ENCODE measurements at places on chromosomes 3 and 15.

- no peak for DNase-seq
Observed at GRCh38 chr3:65037861-65038260, 350.1 kb upstream of the ADAMTS9 start.

DNA sequence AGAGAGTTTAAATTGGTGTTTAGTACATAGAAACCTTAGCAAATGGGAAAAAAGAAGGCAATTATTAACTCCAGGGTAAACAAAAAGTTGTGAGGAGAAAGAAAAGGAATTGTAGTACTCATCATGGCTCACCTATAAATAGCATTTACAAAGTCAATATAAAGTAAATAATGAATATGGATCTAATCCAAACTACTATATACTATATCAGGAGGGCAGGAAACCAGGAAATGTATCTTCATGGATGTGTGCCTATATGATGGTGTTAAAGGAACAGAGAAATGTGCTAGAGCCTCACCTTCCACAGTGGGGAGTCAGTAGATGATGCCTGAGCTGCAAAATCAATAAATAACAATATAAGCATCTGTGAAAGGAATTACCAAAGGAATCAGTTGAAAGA, 208.9 kb downstream of the FAM43A start:
- DNase-seq, result no peak

- DNase-seq, result no peak
Observed at GRCh38 chr3:117102426-117102825, 392.8 kb downstream of the TUSC7 start.

GRCh38 chr3:69096299-69096698, 11.6 kb downstream of the ARL6IP5 start:
- no peak for DNase-seq

- no peak for DNase-seq
Observed at GRCh38 chr3:11769704-11770476, 76.8 kb downstream of the TAMM41 start.

GRCh38 chr3:40152482-40153133, 156.9 kb upstream of the EIF1B start:
- DNase-seq, result no peak

DNA sequence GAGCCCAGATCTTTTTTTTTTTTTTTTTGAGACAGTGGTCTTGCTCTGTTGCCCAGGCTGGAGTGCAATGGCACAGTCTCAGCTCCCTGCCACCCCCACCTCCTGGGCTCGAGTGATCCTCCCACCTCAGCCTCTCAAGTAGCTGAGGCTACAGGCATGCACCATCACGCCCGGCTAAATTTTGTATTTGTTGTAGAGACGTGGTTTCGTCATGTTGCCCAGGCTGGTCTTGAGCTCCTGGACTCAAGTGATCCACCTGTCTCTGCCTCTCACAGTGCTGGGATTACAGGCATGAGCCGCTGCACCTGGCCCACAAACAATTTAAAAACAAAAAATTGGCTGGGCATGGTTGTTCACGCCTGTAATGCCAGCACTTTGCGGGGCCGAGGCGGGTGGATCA, 22.6 kb upstream of the SLC6A6 start:
- no peak for DNase-seq

DNA sequence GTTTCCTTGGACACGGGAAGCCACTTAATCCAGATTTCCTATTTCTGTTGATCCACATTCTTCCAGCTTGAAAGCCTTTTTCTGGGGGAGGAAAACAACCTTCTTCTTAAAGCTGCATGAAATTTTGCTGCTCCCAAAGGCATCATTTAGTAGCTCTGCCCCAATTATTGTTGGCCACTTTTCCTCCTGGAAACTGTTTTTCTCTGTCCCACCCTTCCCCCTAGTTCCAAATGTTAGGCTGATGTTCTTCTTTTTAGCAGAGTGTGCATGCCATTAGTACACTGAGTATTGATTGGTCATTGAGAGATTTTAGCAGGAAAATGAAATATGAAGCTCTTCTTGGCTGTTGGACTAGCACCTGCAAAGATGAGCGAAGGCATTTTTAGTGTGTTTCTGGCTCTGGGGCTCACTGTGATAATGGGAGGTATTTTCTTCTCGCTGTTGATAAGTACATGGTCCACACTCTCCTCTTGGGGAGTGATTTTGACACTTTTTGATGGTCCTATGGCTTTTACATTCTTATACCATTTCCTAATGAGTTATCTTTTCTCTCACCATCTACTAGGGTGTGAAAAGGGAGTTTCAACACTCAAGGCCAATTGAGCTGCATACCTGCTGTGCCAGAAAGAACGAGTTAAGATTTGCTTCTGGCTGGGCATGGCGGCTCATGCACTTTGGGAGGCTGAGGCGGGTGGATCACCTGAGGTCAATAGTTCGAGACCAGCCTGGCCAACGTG, 200.5 kb downstream of the PTPRG start:
- DNase-seq, result no peak

DNA sequence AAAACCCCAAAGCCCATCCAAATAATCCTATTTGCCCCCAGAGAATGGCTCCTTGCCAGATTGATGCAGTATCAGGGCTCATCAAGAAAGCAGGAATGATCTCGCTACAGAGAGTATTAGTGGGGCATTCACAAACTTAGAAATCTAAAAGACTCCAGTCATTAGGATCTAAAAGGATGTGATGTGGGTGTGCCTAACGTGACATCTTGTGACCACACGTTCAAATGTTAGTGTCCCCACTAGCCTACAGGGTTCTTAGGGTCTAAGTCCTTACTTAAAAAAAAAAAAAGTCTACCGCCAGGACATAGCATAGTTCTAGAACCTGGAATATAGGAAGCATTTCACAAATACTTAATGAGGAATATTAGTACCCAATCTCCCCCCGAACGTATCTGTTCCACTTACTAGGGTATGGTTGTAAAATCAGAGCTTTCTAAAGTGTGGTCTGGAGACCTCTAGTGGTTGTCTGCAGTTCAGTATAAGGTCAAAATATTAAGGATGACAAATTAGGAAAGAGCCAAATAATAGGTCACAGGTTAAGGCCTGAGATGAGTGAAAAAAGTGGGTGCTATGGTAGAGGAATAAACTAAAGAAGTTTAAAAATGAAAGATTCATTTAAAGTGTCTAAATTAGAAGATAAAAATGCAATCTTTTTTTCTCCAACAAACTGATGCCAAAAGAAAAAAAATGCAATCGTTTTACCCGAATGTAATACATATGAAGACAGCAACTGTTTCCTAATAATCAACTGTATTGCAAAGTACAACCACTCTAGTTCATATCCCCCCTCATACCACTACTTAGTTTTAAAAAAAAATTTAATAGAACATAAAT, 4.2 kb upstream of the CHRM5 start:
- no peak for DNase-seq

DNA sequence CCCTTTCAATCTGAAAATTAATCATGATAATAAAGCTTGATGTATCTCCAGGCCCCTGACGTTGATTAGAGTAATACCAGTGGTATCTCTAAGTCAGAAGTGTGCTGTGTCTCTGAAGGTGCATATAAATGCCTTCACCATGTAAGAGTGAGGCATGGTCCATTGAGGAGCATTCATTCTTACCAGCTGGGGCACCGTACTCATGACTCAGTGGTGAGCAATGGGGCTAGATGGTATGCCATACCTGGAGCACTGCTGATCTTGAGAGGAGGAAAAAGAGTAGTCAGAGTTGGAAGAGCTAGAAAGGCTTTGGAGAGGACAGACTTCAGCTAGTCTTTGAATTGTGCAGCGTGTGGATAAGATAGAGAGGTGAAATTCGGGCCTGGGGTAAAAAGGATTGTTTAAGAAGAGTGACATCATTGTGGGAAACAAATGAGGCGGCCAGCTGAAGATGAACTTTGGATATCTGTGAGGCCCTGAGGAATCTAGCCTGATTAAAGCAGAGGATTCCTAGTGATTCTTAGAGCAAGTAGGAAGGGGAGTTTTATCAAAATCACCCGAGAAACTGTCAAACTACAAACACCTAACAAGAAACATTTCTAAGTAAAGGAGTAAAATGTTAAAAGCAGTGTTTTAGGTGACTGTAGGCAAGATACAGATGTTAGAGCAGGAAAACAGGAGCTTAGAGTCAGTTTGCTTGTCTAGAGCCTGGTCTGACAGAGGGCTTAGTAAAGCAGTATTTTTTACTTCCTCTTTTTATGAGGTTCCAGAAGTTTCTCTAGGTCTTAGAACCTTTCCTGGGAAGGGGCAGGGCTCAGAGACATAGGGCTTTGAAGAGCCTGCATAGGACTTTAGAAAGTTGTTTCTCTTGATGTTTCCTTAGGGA, 13.6 kb downstream of the TMOD3 start:
- DNase-seq, result no peak

GRCh38 chr3:129626744-129627349, 20.4 kb upstream of the PLXND1 start:
- no peak for DNase-seq

DNA sequence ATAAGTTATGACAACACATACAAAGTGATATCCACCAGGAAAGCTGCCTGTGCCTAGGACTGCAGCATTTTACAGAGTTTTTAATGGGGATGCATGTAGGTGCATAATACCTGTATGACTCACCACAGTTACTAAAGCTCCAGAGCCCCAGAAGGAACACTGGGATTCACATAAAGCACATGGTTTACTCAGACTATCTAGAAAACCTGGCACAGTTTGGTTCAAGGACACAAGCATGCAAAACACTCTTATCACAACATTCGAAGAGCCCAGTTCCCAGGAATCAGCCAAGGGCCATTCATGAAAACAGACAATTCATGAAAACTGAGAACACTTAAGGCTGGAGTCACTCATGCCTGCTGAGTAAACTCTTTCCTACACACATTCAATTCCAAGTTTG, 261.0 kb downstream of the PYDC2 start:
- DNase-seq, result no peak

DNA sequence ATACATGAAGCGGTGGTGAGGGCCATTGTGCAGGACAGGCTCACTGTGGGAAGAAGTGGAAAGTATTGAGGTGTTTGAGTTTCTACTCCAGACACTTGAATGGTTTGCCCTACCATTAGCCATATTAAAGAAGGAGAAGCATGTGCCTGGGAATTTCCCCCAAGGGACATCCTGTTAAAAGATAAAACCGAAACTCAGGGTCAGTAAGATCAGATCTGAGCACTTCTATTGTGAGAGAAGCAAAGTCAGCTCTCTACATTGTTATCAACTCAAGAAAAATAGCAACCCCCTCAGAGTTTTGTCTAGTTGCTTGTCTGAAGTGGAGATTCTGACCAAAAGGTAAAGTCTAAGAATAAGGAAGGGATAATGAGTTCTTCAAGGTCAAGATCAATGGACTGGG, 269.8 kb downstream of the CHST2 start:
- no peak for DNase-seq

- no peak for DNase-seq
Observed at GRCh38 chr15:72545156-72545555, 71.0 kb downstream of the ARIH1 start.

DNA sequence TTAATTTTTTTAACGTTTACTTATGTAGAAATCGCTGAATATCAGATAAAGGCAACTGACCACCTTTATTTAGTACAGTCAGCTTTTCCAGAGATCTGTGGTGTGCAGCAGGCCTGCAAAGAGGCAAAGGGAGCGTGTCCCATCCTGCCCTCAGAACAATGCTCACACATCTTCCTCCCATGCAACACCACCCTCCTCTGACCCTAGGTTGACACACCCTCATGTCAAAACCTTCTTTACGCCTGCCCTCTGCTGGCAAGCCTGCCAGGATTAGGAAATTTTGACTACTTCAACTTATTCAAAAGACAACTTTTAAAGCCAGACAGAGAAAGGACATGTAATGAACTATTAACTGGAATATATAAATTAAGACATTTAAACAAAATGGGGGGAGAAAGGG, 513.7 kb downstream of the FOXP1 start:
- DNase-seq, result peak; percentile 60

DNA sequence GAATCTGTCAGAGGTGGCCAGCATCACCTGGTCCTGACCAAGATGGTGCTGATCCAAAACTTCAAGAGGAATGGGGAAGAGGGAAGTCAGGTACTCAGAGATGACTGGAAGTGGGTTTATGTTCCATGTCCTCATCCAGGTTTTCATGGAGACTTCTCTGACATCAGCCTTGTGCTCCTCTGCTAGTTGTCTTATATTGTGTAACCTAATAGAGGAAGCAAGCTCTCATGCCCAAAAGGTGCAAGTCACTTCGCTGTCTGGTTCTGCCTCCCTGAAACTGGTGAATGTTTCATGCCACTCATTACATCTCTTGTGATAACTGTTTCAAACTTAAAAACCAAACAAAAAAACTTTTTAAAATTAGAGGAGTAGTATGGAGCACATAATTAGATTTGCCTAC, 127.2 kb upstream of the MANF start:
- no peak for DNase-seq

All from activated CD4-positive, alpha-beta T cell treated with anti-CD3 and anti-CD28 coated beads for 1 hour (primary cell).